Esophagus muscularis mucosa (tissue), 4 donors: ENCODE measurements at places on chromosomes 6 and 20. TPM values are rescaled to one million over a fixed set of nuclear protein-coding genes. Genes with fewer than 3 reads are reported as not detected.

C6orf141 gene
- 1.4 TPM for total RNA-seq

- DNase-seq = no peak
Observed at GRCh38 chr6:111282515-111282914, 195.2 kb downstream of the SLC16A10 start.

DNA sequence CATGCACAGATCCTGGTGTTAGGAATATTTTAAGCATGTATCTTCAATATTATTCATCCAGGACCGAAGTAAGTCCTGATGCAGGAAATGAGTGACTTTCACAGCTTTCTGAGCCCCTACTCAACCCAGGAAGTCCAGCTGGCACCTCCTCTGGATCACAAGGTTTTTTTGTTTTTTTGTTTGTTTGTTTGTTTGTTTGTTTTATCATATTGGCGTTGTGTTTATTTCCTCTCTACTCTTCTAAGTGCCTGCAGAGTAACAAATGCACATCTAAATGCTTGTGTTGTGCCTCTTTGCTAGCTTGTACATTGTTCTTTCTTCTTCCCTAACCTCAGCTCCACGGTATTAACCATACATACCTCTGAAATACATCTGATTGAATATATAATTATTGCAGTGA is 594.3 kb upstream of the ADGRB3 start:
- DNase-seq = no peak

DNA sequence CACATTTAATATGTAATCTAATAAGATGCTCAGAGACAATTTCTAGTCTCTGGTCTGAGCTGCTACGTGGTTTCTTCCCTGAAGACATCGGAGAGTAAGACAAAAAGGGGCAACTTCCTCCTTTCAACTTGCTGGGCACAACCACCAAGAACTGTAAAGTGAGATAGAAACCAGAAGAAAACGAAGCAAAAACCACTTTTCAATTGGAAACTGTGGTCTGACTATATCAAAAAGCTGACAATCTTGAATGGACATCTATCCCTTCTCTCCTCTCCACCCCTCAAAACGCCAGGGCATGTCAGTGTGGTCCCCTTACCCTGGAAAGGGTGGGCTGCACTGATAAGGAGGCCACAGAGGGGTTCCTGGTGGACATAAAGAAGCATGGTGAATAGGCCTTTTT is 269.1 kb downstream of the CD83 start:
- DNase-seq = no peak

SSTR4 gene
- not detected for total RNA-seq

DNA sequence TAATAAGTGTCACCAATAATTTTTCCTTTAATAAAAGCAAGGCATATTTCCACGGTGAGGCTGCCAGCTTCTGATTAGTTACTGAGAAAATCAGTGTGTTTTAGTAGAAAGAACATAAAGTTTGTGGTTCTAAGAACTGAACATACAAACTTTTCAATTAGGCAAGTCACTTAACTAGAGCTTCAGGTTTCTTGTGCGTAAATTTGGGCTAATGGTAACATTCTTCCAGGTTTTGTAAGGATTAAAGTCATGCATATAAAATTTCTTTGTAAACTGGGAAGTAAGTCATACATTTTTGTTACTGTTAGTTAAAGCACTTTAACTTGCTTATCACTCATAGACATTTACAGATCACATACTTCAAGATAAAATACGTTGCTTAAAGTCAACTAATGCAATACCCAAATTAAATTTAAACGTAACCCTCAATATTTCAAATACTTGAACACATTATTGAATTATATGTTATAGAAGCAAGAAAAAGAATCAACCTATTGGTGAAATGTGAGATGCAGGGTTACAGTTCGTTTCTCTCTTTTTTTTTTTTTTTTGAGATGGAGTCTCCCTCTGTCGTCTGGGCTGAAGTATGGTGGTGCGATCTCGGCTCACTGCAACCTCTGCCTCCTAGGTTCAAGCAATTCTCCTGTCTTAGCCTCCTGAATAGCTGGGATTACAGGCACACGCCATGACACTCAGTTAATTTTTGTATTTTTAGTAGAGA is 327.3 kb upstream of the NOX3 start:
- DNase-seq = no peak

DNA sequence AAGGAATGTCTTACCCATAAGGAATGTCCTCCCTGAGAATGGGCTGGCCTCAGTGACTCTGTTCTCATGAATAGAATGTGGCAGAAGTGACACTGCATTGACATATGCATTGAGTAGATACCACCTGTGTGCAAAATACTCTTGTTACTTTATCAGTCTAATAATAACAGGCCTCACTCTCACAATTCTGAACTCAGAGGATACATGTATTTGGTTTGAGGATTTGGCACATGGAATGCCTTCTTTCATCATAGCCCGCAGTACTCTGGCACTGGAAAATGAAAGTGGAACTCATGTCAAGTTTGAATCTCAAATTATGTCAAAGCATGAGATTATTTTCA is 52.9 kb upstream of the PLCB4 start:
- DNase-seq = no peak

MAP7 gene
- total RNA-seq = 1.7 TPM

- DNase-seq = no peak
Observed at GRCh38 chr6:1608222-1609040, 1.3 kb upstream of the FOXC1 start.

HRH3 gene
- not detected for total RNA-seq

GRCh38 chr20:31662372-31662854 is 24.7 kb downstream of the COX4I2 start:
- no peak for DNase-seq

- no peak for DNase-seq
Observed at GRCh38 chr6:118537574-118537973, 10.5 kb upstream of the PLN start.

- DNase-seq = no peak
Observed at GRCh38 chr6:145789443-145789842, 25.2 kb downstream of the FBXO30 start.

DNA sequence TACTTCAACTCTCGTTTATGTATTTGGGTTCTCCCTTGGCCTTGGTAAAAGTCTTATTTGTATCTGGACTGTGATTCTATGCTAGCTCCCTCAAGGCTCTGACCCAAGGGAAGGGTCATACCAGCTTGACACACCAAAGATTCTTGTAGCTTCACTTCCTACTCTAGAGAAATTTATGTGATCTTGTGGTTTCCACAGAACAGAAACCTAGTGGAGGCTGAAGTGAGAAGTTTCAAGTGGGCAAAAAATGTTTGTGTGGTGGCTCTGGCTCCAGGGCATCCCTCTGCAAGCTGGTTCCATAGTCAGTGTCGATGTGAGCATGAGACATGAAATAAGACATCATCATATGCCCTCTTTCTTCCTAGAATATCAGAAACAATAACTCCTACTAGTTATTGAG is 48.1 kb upstream of the TNFRSF21 start:
- DNase-seq = no peak
